ENCODE measurements at places on chromosomes 7 and 10. TPM values are rescaled to one million over a fixed set of nuclear protein-coding genes. Genes with fewer than 3 reads are reported as not detected.
A peak's percentile ranks its signal among the peaks of the same experiment; 100 is the strongest.

The CCDC126 gene
- total RNA-seq = 29.9 TPM

The MEIG1 gene
- total RNA-seq = not detected

The PVRIG gene
- not detected for total RNA-seq

The OR2A14 gene
- not detected for total RNA-seq

DNA sequence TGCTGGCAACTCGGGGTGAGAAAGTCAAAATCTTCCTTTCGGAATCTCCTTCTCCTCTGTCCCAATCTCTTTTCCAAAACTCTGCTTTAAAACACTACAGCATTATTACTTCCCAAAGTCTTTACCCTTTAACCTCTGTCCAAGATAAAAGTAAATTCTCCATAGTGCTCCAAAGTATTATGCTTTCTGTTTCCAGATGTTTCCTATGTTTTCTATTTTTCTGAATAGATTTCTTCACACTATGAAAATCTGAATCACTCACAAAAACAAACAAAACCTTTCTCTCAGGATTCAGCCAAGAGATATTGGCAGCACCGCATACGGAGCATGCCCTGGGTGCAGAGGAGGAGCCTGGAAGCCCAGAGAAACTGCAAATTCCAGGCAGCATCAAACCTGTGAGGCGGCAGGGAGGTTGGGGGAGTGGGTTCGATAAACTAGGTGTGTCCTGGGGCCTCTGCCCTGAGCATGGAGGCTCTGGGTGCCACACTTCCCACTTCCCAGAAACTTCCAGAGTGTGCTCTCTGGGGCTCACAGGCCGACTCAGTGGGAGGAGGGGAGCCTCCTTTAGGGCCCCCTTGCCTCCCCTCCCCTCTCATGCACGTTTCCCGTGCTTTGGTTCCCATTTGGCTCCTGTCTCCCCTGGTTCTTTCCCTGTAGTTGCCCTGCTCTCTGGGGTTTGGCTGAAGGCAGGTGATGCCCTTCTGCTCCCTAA, 35.6 kb downstream of the VIPR2 start:
- DNase-seq = no peak

The TIMM23B gene
- 18.5 TPM for total RNA-seq

The FAM25A gene
- total RNA-seq = not detected

The ACHE gene
- total RNA-seq = 4.6 TPM

- peak; percentile 93 for DNase-seq
These were observed 307.4 kb upstream of the AOAH start for GRCh38 chr7:37031571-37032257.

GRCh38 chr10:68647672-68648341, 73.2 kb upstream of the CCAR1 start:
- DNase-seq = peak; percentile 13

- DNase-seq = no peak
These were observed 78.5 kb downstream of the TFPI2 start for GRCh38 chr7:93812061-93812460.

The CALML3 gene
- total RNA-seq = not detected

DNA sequence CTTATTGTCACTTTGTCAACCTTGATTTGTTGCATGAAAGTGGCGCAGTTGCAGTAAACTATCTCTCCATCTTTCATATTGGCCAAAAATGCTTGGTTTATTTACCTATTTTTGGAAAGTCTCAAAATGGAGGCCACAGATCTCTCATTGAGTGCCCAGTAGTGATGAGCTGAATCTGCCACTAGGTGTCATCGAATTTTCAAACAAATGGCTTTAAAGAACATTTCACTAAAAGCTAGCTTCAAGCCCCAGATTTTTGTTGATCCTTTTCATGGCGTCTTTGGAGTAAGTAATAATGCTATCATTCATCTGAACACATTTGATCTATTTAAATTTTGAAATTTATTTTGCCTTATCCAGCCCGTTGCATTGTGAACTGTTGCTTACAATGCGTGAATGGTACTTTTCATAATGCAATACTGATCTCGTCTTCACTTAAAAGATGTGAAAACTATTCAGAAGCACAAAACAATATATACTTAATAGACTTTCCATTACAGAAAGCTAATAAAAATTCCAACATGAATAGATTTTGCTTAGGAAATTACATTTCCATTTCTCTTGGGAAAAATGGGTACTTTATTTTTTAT, 236.2 kb downstream of the DNAJB9 start:
- peak; percentile 13 for DNase-seq
